ENCODE measurements at places on chromosomes 6 and 20.

- no peak for DNase-seq
These were observed 25.3 kb upstream of the PYGB start for GRCh38 chr20:25222461-25223178.

GRCh38 chr6:147700436-147701209 is 192.1 kb downstream of the SAMD5 start:
- DNase-seq: no peak

- DNase-seq: peak; percentile 5
These were observed 79.4 kb downstream of the CD24 start for GRCh38 chr6:106894978-106895702.

GRCh38 chr20:1215386-1216170 is 10.3 kb upstream of the RAD21L1 start:
- no peak for DNase-seq

- DNase-seq: peak; percentile 63
These were observed 117.5 kb downstream of the GPX5 start for GRCh38 chr6:28643017-28643740.

GRCh38 chr6:105646391-105646867 is 243.5 kb upstream of the PREP start:
- peak; percentile 19 for DNase-seq

DNA sequence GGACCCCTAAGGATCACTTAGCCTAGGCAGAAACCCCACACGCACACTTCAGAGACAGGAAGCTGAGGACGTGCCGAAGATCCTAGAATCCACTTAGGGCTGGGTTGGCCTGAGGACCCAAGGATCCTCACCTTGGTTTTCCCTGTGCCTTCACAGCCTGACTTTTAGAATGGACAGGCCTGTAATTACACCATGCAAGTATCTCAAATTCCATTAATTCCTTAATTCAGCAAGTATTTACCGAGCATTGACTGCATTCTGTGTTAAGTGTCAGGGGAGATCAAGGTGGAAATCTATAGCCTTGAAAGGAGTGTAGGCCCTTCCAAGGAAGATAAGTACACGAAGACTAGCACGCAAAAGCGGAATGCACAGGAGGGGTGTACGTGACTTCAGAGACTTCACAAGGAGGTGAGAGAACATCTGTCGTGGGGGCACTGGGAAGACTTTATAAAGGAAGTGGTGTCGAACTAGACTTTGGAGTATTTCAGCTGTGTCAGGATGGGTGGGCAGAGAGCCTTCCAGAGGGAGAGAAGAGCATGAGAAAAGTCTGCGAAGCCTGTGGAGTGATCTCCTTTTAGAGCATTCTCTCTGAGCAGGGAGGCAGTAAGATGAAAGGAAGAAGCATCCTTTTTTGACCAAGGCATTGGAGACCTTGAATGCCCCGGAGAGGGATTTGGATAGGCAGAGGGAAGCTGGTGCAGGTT is 4.0 kb downstream of the DSP start:
- no peak for DNase-seq

DNA sequence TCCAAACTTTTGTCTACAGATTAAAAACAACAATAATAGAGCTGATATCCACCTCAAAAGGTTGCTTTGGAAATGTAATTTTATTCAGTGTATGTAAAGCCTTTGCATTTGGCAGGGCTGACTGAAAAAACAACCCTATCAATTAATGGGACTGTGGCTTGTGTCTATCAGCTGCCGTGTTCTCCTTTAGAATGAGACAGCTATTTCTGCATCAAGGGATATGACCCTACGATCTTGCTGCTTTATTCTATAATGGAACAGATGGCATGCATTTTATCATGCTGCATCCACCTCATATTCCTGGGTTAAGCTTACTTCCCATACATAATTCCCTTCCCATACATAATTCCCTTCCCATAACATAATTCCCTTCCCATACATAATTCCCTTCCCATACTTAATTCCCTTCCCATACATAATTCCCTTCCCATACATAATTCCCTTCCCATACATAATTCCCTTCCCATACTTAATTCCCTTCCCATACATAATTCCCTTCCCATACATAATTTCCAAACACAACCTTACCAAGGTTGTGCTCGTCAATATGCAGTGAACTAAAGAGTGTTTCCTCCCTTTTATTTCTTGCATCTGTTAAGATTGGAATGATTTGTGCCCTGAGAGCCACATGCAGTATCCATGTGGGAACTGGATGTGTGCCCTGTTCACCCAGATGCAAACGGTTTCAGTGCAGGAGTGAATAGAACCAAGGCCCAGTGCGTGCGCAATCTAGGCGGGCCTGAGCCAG is 26.8 kb downstream of the SERPINB6 start:
- DNase-seq: no peak

GRCh38 chr6:164911151-164911550 is 398.3 kb downstream of the C6orf118 start:
- DNase-seq: no peak

DNA sequence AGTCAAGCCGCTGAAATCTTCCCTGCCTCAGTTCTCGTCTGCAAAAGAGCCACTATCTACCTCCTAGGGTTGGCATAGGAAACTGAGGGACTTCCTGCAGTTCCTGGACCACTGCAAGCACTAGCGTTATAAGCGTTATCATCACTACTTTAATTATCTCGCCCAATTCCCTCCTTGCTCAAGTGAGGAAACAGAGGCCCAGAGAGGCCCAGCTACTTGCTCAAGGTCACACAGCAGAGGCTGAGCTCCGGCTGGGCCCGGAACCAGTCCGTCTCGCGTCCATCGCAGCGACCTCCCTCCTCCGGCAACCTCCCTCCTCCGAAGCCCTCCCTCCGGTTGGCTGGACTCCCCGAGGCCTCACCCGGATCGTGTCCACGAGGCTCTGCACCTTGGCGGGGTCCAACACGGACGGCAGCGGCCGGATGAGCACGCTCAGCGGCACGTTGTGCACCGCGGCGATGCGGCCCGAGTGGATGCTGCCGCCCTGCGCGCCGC is 338 bp downstream of the SRXN1 start:
- DNase-seq: peak; percentile 31

DNA sequence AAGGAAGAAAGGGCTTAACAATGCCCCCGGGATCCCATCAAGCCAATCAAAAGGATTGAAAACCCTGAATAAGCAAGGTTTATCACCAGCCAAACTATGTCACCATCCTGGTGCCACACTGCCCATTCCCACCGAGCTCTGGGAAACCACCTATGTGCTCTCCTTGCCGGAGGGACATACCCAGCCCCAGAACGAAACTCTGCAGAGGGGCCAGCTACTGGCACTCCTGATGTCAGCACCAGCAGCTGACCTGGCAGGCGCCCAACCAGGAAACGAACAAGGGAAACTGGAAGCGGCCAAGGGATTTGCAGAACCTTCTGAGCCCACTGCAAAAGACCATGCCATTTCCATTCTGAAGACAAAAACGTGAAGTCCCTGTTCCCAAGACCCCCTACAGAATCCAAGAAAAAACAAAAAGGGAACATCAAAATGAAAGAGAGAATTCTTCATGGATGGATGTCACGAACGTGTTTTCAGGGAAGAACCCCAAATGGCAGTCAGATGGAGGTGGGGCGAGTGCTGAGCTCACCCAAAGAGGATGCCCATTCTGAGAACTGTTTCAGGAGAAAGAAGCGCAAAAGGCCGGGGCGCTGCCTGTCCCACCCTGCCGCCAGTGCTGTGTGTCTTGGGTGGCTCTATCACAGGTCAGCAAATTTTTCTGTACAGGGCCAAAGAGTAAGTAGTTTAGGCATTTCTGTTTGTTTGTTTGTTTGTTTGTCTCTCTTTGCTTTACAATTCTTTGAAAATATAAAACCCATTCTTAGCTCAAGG is 305.2 kb downstream of the ESR1 start:
- DNase-seq: no peak

- no peak for DNase-seq
These were observed 550.7 kb upstream of the FLRT3 start for GRCh38 chr20:14888134-14888533.

- peak; percentile 20 for DNase-seq
These were observed 936 bp upstream of the TMX4 start for GRCh38 chr20:8020314-8021079.

- peak; percentile 96 for DNase-seq
These were observed 108.2 kb downstream of the HFE start for GRCh38 chr6:26195376-26195923.

DNA sequence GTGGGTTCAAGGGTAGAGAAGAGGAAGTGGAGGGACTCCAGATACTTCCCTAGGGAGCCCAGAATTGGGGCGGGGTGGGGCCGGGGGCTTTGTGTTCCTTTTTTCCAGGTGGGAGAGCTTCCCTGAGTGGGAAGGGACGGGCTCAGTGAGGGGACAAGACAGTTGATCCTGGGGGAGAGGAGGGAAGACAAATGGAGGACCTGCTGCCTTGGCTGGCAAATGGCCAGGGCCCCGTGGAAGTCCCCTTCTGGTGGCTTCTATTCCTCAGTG is 2.6 kb downstream of the CTSZ start:
- DNase-seq: no peak

DNA sequence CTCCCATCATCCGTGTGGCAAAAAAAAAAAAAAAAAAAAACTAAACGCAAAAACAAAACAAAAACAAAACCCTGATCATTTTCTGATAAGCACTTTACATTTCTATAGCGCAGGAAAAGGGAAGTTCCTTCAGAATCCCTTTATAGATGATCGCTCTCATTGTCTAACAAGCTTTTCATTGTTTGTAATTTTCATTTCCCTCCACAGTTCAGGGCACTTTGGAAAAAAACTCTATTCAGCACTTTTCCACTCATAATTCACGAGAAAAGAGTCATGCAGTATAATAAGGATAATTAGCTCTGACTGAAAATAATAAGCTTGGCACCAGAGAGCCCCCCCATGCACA is 89.4 kb upstream of the ATXN1 start:
- DNase-seq: no peak

- no peak for DNase-seq
These were observed 235 bp downstream of the MAP7 start for GRCh38 chr6:136550045-136550329.

- DNase-seq: no peak
These were observed 859.3 kb upstream of the FLRT3 start for GRCh38 chr20:15196547-15197255.

- DNase-seq: peak; percentile 6
These were observed 160.4 kb downstream of the ZFP64 start for GRCh38 chr20:52031206-52031562.

DNA sequence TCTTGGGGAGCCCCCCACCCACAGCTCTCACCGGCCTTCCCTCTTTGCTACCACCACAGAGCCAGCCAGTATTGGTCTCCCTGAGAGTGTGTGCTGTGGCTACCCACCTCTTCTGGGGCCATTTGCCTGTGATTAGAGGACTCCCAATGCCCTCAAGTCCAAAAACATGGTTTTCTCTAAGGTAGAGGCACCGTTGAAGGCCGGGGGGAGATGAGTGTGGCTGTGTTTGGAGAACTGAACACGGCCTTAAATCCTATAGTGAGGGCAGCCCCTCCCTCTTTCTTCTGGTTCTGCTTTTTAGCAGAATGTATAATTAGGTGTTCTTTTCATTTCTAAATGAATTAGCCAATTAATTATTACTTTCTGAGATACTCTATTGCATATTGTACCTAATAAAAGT is 2.5 kb downstream of the CCR6 start:
- no peak for DNase-seq

DNA sequence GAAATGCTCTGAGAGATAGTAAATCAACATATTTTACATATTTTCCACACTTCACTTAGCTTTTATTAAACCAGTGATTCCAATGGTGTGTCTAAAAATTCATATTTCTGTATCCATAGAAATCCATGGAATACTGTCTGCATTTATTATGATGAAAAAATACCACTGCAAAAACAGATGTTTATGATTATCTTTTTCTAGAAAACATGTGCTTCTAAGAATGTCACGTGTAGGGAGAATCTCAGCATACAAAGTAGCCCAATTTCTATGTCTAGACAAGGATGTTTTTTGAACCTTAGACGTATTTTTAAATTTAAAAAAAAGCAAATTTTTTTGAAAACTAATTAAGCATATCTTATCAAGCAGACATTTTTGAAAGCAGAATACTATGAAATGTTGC is 622.4 kb downstream of the TENT5A start:
- no peak for DNase-seq

DNA sequence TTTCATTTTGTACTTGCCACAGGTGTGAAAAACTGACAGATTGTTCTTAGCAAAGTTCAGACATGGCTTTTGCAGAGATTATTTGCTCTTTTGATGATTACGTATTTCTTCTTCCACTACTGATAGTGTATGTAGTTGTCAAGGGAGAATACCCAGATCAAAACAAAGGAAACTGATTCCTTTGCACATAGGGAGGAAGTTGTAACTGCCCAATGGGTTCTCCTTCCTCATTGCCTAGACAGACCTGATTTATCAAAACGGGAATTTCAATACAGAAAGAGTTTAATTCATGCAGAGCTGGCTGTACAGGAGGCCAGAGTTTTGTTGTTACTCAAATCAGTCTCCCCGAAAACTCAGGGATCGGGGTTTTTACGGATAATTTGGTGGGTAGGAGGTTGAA is 214.7 kb downstream of the BCAS1 start:
- DNase-seq: no peak

- DNase-seq: no peak
These were observed 14.9 kb downstream of the SYCP2L start for GRCh38 chr6:10901770-10902169.

DNA sequence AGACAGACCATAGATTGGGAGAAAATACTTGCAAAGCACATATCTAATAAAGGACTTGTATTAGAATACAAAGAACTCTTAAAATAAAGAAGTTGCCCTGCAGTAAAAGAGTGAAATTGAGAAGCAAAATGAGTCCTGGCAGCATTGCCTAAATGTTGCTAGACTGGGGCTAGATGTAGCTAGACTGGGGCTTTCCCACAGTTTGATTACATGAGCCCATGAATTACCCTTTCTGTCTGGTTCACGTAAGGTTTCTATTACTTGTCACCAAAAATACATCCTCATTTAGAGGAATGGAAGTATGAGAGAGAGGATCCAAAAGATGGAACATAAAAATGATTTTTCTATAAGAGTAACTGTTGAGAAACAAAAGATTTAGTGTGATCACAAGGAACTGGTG is 57.6 kb upstream of the CCDC28A start:
- no peak for DNase-seq

DNA sequence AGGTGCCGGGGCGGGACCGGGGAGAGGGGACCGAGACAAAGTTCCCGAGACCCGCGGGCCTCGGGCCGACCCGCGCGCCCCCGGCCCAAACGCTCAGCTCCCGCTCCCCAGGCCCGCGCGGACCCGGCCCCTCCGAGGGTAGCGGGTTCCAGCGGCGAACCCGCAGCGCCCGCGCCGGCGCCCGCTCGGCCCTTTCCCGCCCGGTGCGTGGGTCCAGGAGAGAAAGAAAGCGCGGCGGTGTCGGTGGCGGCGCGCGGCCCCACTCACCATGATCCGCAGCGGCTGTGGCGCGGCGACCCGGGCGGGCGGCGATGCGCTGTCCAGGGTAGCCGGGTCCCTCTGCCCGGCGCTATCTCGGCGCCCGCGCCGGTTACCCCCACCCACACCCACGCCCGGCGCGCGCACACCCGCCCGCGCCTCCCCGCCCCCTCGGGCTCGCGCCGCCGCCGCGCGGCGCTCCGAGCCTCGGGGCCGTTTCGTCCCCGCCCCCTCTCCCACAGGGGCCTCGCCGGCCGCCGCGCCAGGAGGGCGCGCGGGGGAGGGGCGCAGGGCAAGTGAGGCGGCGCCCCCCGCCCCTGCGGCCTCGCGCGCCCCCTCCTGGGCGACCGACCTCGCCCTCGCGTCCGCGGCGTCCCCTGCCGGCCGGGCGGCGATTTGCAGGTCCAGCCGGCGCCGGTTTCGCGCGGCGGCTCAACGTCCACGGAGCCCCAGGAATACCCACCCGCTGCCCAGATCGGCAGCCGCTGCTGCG is at the start of gene ELOVL2:
TSS of gene ELOVL2 (minus strand) at position 345 of the 751 bp plus-strand sequence. CDS start at position 270, 75 bp downstream.
- DNase-seq: peak; percentile 24

All from astrocyte of the spinal cord (primary cell).